ENCODE measurements at places on chromosomes 2 and 18. TPM values are rescaled to one million over a fixed set of nuclear protein-coding genes. Genes with fewer than 3 reads are reported as not detected.

C2orf69 gene
- 4.3 TPM for polyA plus RNA-seq

FZD7 gene
- 0.88 TPM for polyA plus RNA-seq

PRPF40A gene
- 276 TPM for polyA plus RNA-seq

PLEK gene
- 0.11 TPM for polyA plus RNA-seq

CPS1 gene
- polyA plus RNA-seq = 6.0 TPM

GRCh38 chr2:140876015-140876414 lies 1254.8 kb downstream of the LRP1B start:
- no peak for DNase-seq
- H3K36me3 ChIP-seq = no peaks in the 10 kb centered on the region
- no peak overlapping the region for H3K27ac ChIP-seq
- no peak overlapping the region for H3K4me3 ChIP-seq
- H3K4me1 ChIP-seq = no peaks in the 10 kb centered on the region

DNA sequence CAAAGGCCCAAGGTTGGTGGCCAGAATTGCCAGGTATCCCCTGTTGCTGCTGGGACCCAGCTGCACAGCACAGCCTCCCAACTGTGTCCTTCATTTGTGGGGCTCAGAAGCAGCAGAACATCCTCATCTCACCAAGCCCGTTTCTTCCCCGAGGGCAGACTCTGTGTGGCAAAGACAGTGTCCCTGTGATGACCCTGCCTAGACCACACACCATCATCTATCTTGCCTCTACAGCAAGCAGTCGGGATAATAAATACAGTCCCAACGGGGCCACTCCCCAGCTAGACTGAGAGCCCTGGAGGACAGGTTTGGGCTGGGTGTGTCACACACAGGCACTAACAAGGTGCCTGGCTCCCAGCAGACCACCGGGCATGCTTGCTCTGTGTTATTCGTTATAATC lies 93.4 kb downstream of the PTGR3 start:
- no peak overlapping the region for H3K27ac ChIP-seq
- no peaks in the 10 kb centered on the region for H3K36me3 ChIP-seq
- no peak for DNase-seq
- no peak overlapping the region for H3K4me3 ChIP-seq
- peaks cover 16% of the 10 kb centered on the region for H3K27me3 ChIP-seq
- H3K4me1 ChIP-seq = no peaks in the 10 kb centered on the region

DNA sequence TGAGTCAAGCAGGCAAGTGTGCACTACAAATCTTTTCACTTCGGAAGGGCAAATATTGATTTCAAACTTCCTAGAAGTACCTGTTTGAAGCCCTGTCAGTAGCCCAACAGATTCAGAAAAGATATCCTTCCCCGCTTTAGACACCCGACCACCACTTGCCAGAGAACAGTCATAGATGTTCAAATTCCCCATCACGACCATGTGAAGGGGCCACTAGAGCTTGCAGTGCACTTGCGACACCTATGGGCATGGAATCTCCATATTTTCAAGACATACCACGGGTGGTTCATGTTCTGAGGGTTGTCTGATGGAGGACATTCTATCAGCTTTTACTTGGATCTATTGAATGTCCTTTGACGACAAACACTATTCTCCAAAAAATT lies 23.8 kb downstream of the GNLY start:
- DNase-seq = peak; percentile 36
- H3K4me3 ChIP-seq = no peak overlapping the region
- H3K27me3 ChIP-seq = peaks cover 31% of the 10 kb centered on the region
- no peaks in the 10 kb centered on the region for H3K36me3 ChIP-seq
- H3K4me1 ChIP-seq = peaks cover 15% of the 10 kb centered on the region

DNA sequence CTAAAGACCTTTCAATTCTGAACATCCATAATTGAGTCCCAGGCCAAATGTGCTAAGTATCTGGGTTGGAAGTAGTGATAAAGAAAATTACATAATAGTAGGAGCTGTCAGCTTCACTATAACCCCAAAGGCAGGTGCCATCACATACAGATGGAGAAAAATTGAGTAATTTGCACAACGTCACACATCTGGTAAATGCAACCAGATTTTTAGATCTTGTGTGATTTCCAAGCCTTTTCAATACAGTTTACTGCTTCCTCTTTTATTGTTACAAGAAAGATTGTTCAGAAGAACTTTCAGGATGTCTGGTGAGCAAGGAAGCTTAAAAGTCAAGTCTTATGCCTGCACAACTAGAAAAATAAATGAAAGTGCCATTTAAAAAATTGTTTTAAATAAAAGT lies 62.3 kb downstream of the UBE2E3 start:
- H3K27ac ChIP-seq = no peak overlapping the region
- H3K27me3 ChIP-seq = no peaks in the 10 kb centered on the region
- H3K4me1 ChIP-seq = no peaks in the 10 kb centered on the region
- H3K4me3 ChIP-seq = no peak overlapping the region

DNA sequence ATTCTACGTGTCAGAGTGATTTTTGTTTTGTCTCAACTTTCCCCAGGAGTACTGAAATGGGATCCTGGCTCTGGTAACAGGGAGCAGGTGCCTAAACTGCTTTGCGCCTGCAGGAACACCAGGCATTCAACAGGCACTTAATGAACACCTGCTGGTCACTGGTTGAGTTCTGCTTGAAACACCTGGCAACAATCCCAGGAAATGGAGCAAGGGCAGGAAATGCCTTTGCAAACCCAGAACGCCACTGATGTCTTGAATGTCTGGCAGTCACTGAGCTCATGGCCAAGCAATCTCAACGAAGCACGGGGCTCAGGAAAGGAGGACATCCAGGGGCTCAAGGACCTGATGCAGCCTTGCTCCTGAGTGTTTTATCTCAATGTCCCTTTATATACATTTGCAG lies 360.0 kb upstream of the RAB6C start:
- no peak overlapping the region for H3K27ac ChIP-seq
- no peak overlapping the region for H3K4me3 ChIP-seq
- H3K4me1 ChIP-seq = no peaks in the 10 kb centered on the region

Measured in K562 (cell line).